GM13977 (cell line): ENCODE measurements at places on chromosomes 16 and 17.

- no peak for DNase-seq
These were observed 596 bp downstream of the OR1F1 start for GRCh38 chr16:3188675-3188924.

- peak; percentile 64 for DNase-seq
These were observed 22.1 kb downstream of the NUBP1 start for GRCh38 chr16:10765772-10766171.

DNA sequence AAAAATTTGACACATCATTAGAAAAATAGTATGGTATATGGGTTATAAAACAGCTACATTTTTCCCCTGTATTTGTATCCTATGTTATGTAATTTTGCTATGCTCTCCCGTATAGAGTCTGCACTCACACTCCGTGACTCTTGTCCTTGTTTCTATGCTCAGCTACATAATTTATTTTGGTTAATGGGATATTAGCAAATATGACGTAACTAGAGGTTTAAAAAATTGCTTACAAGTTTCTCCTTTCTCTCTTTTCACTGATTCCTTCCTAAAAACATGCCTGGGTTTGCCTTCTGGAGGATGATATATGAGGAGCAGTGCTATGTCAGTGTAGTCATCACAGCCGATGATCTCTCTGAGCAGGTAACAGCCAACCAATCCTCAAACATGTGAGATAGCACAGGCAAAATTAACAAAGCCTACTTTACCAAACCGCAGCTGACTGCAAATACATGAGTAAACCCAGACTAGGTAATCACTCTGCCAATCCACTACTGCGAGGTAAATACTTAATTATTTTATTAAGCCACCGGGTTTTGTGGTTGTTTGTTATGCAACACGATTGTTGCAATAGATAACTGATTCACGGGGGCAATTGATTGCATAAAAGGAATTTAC, 126.9 kb downstream of the KIF2B start:
- no peak for DNase-seq

GRCh38 chr16:23670137-23670776, 8.4 kb upstream of the PLK1 start:
- peak; percentile 74 for DNase-seq

DNA sequence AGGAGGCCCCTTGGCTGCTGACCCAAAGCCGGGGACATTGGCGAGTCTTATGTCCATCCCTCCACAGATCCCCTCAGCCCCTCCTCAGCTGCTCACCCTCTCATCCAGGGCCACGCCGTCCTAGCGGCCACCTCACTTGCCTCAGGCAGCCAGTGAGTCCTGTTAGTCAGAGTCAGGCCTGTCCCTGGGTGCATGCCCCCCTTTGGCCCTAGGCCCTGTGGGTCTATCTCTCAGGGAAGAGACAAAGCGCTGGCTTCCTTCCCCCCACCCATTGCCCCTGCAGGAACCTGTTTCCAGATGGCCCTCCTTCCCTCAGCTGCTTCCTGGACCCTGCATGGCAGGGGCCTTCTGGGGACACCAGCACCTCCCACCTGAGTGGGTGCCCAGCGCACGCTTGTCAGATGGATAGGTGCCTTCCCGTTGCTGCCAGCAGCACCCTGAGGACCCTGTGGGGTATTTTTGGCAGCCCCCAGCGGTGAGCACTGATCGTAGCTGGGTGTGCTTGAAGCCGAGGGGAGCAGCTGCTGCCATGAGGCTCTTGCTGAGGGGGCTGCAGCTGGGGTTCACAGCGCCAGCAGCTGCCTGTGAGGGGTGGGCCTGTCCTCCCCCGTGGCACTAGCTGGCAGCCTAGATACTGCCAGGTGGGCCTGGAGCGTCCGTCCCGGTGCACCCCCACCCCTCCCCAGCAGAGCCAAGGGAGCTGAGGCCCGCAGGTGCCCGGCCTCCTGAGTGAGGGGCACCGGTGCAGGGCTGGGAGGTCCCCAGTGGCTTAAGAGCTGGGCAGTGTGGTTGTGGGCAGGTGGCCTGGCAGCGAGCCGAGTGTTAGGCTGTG, 8.4 kb downstream of the DBNDD1 start:
- no peak for DNase-seq

DNA sequence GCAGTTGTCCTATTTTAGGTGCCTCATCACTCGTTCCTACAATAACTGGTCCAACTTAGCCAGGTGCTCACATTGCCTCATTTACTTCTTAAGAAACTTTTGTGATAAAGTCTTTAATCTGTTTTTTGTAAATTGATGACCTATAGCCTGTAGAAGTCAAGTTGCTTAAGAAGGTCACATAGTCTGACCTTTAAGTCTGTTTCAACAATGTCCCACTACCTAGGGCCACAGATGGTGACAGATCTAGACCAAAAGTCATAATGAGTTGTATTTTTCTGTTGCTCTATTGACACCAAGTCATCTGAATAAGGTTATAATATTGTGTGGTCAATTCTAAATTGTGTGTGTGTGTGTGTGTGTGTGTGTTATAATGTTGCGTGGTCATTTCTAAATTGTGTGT, 45.1 kb downstream of the ABCA9 start:
- DNase-seq = no peak

DNA sequence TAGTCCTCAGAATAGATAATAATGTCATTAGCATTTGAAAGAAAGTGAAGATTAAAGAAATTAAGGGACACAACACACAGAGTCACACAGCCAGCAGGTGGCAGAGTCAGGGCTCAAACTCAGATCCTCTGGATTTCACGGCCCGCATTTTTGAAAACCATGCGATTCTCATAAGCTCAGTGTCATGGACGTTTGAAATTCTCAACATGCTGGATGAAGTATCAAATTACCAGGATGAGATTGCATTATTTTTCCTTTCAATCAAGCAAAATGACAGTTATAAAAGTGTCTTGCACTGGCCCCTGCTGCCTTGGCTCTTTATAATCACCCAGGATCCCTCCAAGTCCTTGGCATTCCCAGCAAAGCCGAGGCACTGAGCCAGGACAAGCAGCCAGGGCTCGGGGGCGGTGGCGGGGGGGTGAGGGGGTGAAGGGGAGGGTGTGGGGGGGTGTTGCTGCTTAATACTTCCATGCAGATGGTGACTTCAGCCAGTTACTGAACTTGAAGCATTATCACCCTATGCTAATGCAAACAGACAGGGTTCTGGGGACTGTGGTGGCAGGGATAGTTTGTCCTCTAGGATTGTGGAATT, 6.6 kb upstream of the BMERB1 start:
- peak; percentile 51 for DNase-seq

DNA sequence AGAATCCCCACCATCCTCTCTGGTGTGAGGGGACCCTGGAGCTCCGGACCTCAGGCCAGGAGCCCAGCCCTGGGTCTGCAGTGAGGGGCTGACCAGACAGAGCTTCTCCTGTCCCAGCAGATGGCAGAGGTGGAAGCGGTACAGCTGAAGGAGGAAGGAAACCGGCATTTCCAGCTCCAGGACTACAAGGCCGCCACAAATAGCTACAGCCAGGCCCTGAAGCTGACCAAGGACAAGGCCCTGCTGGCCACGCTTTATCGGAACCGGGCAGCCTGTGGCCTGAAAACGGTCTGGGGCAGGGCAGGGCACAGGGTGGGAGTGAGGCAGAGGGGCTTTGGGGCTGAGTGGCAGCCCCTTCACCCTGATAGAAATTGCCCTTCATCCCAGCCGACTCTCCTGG, 527 bp downstream of the UNC45B start:
- DNase-seq = no peak

- DNase-seq = no peak
These were observed 24.1 kb upstream of the CIITA start for GRCh38 chr16:10852948-10853347.

GRCh38 chr16:69563605-69564580, 1.9 kb upstream of the NFAT5 start:
- DNase-seq = peak; percentile 75

DNA sequence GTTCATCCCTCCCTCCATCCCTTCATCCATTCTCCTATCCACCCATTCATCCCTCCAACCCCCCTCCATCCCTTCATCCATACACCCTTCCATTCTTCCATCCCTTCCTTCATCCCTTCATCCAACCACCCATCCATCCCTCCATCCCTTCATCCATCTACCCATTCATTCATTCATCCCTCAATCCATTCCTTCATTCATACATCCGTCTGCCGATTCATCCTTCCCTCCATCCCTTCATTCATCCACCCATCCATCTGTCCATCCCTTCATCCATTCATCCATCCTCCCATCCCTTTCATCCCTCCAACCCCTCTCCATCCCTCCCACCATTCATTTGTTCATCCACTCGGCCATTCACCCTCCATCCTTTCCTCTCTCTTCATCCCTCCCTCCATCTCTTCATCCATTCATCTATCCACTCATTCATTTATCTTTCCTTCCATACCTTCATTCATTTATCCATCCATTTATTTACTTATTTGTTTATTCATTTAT, 95.7 kb downstream of the FOXL1 start:
- no peak for DNase-seq

DNA sequence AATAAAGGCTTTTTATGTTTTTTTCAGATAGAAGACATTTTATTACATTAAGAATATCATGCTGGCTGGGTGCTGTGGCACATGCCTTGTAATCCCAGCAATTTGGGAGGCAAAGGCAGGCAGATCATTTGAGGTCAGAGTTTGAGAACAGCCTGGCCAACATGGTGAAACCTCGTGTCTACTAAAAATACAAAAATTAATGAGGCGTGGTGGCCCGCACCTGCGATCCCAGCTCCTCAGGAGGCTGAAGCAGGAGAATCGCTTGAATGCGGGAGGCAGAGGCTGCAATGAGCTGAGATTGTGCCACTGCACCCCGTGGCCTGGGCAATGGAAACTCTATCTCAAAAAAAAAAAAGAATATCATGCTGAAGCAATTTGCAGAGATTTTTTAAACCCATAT, 29.1 kb upstream of the HAPSTR1 start:
- DNase-seq = no peak

DNA sequence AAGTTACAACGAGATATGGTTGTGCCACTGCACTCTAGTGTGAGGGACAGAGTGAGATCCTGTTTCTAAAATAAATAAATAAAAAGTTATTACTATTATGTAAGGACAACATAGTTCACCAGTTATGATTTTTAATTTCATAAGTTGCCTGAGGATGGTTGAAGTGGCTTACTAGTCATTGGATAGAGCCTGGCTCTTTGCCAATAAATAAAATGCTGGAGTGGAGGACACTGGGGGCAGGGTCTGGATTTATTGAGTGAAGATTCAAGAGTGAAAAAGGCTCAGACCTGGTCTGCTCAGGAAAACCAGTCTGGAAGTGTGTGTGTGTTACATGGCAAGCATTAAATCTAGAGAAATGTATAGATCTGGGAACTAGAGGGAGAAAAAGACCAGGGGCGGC, 2.1 kb downstream of the STARD3 start:
- DNase-seq = no peak

DNA sequence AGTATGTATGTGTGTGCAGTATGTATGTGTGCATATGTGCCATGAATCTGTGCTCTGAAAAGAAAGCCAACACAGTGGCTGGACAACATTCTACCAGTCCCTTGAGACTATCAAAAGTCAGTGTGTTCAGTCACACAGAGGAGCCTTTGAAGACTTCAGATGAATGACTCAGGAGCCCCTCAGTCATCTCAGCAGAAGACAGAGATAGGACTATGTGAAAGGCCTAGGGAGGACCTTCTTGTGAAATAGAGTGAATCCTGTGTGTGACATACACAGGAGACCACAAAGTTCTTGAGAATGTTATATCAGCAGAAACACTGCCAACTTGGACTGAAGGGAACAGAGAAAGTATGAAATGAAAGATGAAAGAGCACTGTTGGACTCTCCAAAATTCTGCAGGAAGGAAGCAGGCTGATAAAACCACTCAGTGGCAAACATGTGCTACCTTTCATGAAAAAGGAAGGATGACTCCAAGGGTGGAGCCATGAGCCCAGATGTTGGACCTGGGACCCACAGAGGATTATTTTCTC, 108.4 kb downstream of the METRNL start:
- no peak for DNase-seq

DNA sequence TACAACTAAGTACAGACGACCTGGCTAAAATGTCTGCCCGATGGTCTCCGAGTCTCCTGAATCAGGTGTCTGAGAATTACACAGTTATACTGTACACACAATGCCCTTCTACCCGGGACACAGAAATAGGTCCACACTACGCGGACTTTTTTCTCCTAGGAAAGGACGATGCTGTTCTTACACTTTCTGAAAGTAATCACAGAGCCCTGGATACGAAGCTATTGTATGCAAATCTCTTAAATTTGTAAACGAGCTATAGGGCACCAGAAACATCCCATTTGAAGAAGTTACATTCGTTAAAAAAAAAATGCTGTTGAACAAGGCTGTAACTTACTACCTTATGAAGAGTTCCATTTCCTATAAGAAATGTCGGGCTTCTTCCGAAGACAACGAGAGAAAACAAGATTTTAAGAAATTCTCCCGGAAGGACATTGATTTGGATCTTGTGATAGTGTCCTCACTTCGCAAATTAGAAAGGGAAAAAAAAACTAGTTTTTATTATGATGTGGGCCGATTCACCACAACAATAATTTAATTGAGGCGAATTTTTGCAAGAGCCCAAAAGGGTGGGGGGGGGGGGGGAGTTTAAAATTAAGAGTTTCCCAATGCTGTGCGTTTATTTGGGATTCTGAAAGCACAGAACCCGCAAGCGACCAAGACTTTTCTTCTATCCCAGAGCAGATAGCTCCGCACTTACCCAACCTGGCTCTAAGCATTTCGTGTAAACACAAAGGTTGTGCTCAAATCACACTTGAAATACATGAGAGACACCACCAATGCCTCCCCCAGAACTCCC, 1.5 kb upstream of the SOX9 start:
- no peak for DNase-seq

DNA sequence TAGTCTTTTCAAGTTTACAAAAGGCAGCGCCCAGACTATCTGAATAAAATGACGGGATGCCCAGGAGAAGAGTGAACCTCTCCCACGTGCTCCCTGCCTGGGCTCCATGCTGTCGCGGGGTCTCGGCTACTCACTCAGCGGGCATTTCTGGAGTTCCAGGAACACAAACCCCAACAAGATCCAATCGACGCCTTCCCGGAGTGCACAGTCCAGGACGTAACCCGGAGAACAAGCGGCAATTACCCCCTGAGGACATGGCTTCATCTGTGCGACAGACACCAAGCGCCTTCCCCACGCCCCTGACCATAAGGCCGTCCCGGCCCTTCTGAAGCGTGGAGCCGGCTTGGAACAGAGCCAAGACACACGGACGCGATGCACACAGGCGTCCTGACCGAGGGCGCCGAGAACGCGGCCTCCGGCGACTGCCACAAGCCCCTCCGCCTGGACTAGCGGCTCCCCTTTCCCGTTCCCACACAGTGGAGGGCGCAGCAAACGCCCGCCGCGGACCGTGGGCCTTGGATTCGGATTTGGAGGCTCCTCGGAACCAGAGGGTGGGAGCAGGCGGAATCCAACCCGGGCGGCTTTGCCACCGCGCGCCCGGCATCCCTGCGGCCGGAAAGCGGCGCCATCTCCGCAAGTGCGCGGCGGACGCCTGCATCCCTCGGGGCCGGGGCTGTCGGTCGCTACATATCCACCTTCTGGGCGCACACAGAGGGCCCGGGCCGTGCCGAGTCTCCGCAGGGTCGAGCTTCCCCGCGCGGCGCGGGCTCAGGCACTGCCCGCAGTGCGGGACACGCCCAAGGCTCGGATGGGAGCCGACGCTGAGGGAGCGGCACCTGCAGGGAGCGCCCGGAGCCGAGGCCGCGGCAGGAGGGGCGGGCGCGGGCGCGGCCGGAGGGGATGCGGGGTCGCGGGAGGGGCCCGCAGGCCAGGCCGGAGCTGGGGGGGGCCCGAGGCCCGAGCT, 725 bp downstream of the ABCA3 start:
- DNase-seq = peak; percentile 62

GRCh38 chr17:18185391-18185790, 1.8 kb downstream of the ALKBH5 start:
- DNase-seq = no peak
